ENCODE measurements at places on chromosomes 7 and 10.

GRCh38 chr7:47581804-47582763, at the start of gene TNS3:
Gene TNS3, minus strand, starts transcription at chr7:47582111. Its CDS starts 142,475 bp downstream, at chr7:47439636.
- DNase-seq = peak; percentile 47

GRCh38 chr10:75525067-75525466, 93.6 kb downstream of the LRMDA start:
- no peak for DNase-seq

GRCh38 chr10:117249493-117250093, 8.7 kb downstream of the SLC18A2 start:
- DNase-seq = no peak

DNA sequence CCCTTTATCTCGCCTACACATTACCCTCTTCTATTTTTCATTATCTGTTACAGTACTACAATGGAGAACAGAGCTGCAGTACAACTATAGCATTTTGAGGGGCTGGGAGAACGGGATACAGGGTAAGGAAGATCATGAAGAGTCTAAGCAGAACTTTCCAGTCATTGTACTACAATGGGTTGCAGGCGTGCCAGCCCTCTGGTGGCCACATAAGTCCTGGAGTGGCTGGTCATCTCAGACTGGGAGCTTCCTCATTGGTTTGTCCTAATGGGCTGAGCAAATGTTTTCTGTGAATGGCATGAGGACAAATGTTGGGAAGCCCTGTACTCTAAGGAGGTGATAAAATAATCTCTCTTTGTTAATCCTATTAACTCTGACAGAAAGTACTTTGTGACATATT, 33.0 kb downstream of the TMEM106B start:
- peak; percentile 63 for DNase-seq

DNA sequence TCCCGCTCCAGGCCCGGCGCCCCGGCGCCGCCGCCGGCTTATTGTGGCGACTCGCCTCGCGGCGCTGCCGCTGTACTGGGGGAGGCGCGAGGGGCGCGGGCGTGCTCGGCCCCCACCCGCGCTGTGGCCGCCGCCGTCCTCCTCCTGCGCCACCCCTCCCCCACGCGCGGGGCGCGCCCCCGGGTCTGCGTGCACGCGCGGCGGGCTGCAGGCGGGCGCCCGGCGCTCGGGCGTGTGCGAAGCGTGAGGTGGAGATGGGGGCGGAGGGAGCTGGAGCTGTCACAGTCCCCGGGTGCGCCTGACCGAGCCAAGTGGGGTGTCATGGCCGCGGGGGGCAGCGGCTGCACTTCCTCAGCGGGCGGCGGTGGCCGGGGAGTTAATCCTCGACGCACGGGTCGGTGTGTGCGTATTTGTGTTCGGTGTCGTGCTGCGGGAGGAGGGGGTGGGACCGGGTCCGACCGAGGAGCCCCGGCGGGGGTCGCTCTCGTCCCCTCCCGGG, 672 bp downstream of the LCOR start:
- DNase-seq = peak; percentile 85

DNA sequence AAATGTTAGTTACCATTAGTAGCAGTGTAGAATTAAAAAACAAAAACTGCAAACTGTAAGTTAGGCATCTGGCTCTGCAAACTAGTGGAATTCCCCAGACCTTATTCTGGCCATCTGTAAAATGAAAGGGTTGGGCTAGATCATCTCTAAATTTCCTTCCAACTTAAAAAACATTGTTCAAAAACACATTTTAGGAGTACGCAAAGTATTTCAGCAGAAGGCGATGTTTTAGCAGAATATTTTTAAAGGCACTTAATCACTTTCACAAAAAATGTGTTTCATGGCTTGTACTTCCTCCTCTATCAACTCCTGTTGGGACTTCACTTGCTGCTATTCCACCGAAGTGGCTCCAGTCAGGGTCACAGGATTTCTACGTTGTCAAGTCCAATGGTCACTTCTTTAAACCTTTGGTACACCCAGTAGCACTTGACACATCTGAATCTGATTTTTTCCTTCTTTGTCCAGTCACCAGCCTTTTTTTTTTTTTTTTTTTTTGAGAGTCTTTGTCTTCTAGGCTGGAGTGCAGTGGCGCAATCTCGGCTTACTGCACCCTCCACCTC, 169.0 kb downstream of the AHR start:
- DNase-seq = no peak

DNA sequence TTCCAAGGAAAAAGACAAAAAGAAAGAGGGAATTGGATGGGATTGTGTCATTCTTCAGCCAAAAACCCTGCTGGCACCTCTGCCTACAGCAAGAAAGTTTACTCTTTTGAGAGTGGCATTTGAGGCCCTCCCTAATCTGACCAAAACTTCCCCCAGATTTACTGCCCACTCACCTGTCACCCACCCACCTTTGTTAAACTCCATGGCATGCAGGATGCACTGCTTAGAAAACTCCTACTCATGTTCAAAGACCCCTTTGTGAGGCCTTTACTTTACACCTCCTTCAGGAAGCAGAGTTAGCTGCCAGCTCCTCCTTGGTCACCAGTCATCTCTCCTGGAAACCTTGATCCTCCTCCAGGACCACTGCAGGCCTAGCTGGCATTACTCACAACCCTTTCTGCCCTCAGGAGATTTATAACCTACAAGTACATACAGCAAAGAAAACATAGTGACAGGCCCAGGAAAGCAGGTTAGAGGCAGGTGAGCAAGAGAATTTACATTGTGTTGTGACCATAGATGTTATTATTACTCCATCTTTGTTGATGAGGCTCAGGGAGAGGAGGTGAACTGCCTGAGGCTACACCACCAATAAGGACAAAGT, 10.3 kb upstream of the PLAC9 start:
- no peak for DNase-seq

DNA sequence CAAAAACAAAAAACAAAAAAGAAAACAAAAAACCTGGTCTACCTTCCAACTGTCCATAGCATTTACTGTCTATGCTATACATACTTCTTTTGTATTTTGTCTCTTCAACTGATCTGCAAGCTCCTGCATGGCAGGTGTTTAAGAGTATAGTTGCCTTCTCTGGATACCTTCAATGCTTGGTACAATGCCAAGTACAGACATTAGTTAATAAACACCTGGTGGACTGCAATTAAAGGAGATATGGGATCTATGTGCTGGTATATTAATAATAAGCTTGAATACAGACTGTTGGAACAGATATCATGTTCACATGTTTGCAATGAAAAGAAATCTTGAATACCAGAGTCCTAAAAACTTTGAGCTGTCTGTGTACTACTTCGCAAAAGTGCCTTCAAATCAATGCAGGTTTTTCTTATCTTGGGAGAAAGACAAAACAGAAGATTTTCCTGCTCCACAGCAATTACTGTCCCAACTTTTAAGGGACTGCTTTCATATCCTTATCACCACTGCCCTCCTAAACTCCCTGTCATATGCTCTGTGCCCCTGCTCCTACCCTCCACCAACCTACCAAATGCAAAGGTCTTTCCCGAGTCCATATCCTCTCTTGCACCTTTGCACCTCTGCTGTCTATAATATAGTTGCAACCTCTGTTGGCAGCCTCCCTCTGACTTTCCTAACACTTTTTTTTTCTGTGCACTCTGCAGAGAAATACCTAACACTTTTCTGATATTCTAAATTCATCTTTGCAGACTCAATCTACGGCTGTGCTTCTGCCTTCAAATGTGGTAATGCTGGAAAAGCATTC, 85.1 kb downstream of the DNMBP start:
- DNase-seq = no peak

DNA sequence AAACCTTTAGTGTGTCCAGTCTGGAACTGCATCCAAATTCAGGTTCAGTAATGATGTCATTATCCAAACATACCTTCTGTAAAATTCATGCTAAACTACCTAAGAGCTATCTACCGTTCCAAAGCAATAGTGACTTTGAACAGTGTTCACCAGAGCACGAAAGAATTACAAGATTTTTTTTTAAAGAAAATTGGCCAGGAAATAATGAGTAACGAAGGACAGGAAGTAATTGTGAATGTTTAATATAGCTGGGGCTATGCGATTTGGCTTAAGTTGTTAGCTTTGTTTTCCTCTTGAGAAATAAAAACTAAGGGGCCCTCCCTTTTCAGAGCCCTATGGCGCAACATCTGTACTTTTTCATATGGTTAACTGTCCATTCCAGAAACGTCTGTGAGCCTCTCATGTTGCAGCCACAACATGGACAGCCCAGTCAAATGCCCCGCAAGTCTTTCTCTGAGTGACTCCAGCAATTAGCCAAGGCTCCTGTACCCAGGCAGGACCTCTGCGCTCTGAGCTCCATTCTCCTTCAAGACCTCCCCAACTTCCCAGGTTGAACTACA, 694 bp upstream of the FAS start:
- no peak for DNase-seq

GRCh38 chr10:110747609-110748464, 103.7 kb downstream of the RBM20 start:
- DNase-seq = no peak

GRCh38 chr10:89516149-89516832, 19.1 kb downstream of the SLC16A12 start:
- DNase-seq = no peak

GRCh38 chr7:76260171-76260703, 42.2 kb upstream of the HSPB1 start:
- DNase-seq = peak; percentile 96

- no peak for DNase-seq
Observed at GRCh38 chr7:55420530-55420929, 55.4 kb downstream of the LANCL2 start.

DNA sequence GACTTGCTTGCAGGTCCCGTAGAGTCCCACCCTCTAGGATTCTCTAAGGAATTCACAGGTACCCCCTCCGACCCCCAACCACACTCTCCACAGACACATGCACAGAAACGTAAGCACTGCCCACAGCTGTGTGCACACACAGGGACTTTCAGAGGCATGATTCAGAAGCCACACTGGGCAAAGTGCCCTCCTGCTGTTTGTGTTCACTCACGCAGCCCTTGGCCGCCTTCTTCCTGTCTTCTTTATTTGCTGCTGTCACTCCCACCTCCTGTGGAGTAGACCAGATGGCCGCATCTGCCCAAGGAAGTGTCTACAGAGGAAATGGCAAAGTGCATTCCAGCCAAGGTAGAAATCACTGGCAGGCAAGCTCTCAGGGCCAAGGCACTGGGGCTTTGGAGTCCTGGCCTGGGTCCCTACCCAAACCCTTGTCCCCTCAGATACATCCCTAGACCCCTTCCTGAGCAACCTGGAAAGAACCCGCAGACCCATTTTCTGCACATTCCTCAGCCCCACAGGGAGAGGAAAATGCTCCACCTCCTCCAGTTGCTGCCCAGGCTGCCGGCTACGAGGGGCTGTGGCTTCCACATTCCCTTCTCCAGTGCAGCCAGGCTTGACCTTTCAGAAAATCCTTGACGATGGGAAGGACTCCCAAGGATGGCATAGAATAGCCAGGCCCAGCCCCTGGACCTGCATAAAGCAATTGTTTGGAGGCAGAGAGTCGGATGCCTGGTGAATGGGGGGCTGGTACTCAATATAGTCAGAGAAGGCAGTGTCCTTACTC, 21.6 kb upstream of the GIMAP8 start:
- no peak for DNase-seq

DNA sequence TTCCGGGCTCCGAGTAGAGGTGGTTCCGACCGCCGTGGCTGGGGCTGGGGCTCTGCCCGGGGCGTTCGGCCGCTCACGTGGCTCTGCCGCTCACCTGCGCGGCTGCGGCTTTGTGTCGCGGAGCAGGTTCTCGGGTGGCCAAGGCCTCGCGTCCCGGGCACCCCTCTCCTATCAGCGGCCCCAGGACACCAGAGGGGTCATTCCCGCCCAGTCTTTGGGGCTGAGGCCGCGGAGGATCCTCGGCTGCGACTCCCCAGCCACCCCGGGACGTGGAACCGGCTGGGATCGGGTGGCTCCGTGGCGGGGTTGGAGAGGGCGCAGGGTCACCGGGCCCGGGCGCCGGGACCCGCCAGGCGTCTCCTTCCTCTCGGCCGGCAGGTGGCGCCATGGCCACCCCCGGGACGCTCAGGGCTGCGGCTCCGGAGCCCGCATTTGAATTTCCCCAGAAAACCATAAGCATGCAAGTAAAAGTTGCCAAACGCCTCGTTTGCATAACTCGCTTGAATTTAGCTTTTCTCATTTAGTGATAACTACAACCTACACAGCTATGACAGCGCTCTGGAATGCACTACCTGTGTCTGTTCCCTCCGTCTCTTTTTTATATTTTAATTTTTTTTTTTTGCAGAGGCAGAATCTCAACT, 1.2 kb downstream of the COL26A1 start:
- DNase-seq = peak; percentile 75

Data from BE2C (cell line).